ENCODE measurements at places on chromosomes 5 and 9.

DNA sequence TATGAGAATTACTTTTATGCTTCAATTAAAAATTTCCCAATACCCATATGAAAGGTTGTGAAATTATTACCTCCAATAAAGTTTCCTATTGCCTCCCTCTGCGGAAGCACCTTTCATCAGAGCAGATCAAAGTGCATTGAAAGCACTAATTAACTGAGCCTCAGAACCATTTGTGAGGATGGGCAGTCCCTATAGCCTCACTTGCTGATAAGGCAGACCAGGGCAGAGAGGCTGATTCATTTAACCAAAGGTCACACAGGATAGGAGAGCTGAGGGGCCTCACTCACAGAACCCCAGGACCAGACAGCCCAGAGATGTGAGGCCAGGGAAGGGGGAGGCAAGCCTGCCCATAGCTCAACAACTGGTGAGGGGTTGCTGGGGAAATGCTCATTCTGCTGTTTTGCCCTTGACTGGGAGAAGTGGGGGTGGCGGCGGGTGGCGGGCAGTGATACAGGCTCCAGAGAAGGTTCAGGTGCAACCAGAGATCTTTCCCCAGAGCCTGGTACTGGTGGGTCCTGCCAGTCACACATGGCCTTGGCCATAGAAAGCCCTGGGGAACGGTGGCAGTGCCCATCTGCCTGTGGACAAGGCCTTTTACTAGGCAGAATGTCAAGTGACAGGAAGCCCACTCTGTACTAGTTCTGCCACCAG, 57.9 kb downstream of the MACROH2A1 start:
- DNase-seq, result no peak

DNA sequence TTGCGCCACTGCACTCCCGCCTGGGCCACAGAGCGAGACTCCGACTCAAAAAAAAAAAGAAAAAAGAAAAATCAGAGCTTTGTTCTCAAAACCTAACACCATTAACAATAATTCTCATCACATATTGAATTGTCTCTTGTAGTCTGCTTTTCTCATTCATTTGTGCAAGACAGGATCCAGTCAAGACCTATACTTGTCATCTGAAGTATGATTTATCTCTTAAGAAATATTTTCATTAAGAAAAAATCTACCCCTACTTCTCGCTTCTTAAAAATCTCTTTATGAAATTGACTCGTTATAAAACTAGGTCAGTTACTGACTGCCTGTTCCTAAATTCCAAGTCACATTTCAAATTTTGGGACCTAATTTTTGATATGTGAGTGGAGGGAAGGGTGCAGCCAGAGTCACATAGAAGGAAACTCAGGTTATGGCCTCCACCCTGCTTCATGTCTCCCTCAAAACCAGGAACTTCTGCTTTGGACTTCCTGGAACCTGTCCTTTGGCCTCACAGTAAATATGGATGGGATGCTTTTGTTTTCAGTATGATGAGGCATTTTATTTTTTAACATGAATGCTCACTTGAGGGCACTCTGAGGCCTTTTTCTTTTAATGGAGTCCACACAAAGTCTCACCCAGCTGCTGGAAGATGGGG, 18.9 kb downstream of the ZNF169 start:
- no peak for DNase-seq

DNA sequence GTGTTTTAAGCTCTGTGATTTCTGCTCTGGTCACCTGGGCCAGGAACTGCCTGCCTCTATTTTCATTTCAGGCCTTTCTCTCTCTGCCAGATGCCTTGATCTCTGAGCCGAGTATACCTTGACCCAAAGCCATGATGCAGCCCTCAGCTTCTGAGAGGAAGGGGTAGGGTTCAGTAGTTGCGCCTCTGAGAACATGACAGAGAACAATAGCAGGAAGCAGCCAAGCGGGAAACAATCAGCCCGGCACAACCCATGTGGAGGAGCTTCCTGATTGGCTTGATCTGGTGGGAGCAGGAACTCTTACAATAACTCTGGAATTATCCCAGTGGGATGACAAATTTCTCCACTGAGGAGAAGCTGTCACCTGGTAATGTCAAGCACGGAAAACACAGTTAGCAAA, 127.4 kb downstream of the PALM2AKAP2 start:
- DNase-seq, result no peak

DNA sequence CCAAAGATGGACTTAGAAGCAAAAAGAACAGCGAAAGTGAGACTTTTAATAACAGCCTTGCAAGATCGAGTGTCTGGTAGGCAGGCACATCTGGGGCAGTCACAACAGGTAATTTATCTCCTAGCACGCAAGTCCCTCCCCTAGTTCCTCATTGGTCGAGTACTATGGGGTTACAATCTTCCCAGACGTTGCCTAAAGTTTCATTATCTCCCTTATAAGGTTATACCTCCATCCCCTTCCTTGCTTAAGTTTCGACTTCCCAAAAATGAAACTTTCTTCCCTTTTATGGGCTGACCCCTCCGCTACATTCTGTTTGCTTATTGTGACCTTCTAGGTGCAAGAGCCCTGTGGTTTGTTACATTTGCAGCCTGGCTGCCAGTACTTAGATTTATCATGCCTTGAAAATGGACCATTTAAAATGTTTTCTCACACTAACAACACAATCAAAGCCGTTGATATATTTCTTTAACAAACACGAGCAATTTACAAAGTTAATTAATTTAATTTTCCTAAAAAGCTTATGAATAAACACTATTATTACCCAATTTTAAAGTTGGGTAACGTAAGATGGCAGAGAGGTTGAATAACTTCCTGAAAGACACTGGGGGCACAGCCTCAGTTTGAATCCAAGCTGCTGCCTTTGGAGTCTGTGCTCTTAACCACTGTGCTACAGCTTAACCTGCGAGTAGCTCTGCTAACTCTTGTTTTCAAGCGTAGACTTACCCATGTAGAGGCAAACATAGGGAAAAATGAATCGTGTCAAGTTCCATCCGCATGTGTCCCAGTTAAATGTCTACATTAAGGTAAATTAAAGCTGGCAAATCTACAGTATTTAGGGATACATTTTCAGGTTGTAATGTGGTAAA, 91.7 kb downstream of the EDIL3 start:
- no peak for DNase-seq

DNA sequence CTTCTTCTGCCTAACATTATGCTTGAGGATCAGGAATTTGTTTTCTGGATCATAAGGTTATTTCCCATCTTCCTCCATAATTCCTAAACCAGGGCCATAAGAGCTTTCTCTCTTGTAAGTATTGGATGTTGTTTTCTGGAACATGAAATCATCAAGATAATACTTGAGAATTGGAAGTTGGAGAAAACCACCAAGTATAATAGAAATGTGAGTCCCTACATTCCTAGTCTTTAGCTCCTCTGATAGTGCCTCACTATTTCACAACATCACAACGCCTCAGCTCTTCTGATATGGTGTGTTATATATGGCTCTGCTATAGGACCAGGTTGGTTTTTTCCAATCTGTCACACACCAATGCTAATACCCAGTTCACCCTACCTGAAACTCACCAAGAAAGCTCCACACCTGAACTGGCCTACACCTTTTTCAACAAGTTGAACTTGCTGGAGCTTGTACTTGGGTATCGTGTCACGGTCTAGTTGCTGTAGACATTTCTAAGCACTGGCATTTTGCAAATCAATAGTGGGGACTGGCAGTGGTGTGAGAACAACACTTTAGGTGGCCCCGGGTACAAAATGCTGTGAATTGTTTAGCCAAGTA, 141.1 kb downstream of the ACTBL2 start:
- DNase-seq, result no peak

DNA sequence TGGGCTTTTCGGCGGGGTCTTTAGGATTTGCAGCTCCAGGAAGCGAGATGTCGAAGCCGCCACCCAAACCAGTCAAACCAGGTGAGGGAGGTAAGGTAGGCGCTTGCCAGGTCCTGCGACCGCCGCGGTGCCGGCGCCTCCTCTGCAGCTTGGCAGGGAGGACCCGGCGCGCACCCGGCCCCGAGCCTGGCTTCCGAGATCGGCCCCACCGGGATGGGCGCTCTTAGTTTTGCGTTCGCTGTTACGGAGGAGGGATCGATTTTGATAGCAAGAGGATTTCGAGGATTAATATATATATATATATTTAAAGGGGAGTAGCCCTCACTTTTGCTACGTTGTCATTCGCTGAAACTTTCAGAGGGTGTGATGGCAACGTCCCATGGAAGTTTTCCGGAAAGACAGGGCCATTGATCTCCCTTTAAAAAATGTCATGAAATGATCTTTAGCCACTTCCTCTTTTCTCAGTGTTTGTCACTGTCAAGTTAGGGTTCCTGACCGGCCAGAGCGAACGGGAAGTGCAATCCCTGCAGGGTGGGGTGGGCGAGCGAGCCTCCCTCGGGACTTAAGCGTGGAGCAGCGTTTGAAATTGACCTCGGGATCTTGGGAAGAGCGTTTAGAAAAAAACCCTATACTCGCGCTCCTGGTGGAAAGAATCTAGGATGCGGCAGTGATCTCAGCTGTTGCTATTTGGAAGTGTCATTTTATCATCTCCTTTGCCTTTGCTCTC, 495 bp downstream of the OSTF1 start:
- DNase-seq, result peak; percentile 45

GRCh38 chr9:120715389-120715924, 1.2 kb upstream of the MEGF9 start:
- no peak for DNase-seq

DNA sequence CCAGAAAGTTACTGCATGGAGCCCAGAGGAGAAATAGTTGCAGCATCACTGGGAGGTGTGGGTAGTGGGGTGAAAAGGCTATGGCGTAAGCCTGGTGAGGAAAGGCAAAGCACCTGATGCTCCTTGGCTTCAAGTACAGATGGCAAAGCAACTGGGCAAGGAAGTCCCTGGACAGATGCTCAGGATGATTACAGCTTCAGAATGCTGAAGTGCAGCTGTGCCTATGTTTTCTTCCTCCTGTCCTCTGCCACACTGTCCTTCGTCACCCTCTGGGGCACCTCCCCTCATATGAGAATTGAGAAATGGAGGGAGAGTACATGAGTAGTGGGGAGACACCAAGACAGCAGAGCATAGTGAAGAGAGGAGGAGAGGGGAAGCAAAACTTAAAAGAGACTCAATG, 328.0 kb downstream of the PDE4D start:
- no peak for DNase-seq

- no peak for DNase-seq
Observed at GRCh38 chr5:143155455-143155854, 248.0 kb downstream of the NR3C1 start.

- no peak for DNase-seq
Observed at GRCh38 chr5:73155271-73156222, 17.4 kb upstream of the TMEM174 start.

DNA sequence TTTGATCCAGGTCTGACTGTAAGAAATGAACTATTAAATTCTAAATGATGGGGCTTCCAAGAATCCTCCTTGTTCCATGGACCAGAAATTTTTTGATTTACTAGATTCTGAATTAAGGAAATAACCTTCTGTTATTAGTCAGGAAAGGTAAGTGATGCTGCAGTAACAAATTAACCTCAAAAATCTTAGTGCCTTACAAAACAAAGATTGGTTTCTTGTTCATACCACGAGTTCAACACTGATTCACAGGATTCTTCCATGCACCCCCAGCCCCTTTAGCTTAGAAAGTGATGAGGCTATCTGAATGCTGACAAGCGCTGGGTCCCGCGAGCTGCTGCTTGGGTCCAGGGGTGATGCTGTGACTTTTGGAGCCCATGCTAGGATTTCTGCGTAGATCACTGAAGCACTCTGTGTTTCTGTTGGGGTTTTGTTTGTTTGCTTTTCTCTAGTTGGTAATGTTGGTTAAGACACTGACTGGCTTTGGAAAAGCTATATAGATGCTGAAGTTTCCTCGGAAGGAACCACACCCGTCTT, 52.3 kb downstream of the COL15A1 start:
- DNase-seq, result no peak

DNA sequence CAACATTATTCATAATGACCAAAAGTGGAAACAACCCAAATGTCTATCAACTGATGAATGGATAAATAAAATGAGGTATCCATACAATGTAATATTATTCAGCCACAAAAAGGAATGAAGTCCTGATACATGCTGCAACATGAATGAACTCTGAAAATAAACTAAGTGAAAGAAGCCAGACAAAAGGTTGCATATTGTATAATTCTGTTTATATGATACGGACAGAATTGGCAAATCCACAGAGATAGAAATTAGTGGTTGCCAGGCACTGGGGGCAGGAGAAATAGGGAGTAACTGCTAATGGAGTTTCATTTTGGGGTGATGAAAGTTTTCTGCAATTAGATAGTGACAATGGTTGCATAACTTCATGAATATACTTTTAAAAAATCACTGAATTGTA, 47.0 kb downstream of the KIF24 start:
- DNase-seq, result no peak

DNA sequence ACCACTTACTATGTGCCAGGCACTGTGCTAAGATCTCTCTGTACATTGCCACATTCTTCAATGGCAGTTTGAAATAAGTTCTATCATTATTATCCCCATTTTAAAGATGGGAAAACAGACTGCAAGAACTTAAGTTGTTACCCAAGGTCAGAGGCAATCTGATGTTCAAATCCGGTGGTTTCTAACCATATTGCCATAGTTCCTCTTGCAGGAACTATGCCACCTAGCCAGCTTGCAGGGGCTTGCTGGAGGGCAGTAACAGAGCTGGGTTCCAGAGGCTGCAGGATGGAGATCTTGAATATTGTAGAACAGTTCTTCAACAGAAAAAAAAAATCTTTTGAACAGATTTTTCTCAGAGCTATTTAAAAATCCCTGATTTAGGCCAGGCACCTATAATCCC, 71.8 kb upstream of the TNFAIP8 start:
- DNase-seq, result no peak

GRCh38 chr5:88226881-88227450, 41.7 kb downstream of the TMEM161B start:
- no peak for DNase-seq

GRCh38 chr9:91073049-91073810, 271.6 kb downstream of the SYK start:
- DNase-seq, result no peak

DNA sequence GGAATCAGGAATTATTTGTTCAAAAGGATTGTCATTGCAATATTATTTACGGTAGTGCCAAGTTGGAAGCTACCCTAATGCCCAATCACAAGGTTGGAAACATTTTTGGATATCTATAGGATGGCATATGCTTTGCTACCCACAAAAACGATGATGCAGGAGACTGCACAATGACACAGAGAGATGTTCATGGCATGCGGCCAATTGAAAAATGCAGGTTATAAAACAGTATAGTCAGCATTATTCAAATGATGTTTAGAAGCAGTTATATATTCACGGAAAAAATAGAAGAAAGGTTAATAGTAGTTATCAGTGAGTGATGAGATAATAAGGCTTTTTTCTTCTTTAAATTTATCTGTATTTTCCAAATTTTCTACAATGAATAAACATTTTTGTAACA, 5.9 kb upstream of the ACSL6 start:
- DNase-seq, result no peak
